Ureter (tissue), 1 donor: ENCODE measurements at places on chromosomes 13 and 19. TPM values are rescaled to one million over a fixed set of nuclear protein-coding genes. Genes with fewer than 3 reads are reported as not detected.
A peak's percentile ranks its signal among the peaks of the same experiment; 100 is the strongest.

The PNMA8B gene
- 1.1 TPM for total RNA-seq

The YJEFN3 gene
- 14.1 TPM for total RNA-seq

The ANKRD24 gene
- total RNA-seq, result 2.7 TPM

The VSTM1 gene
- total RNA-seq, result not detected

The SHD gene
- total RNA-seq, result not detected

The CD22 gene
- 4.2 TPM for total RNA-seq

The CEACAM7 gene
- 0.36 TPM for total RNA-seq

The HSD17B14 gene
- 24.4 TPM for total RNA-seq

The HPN gene
- total RNA-seq, result 0.73 TPM

The CFD gene
- total RNA-seq, result 139 TPM

The TMEM91 gene
- 12.2 TPM for total RNA-seq

The ATP4A gene
- not detected for total RNA-seq

The RASGRP4 gene
- 1.7 TPM for total RNA-seq

The GRIK5 gene
- total RNA-seq, result 6.9 TPM

- no peak for DNase-seq
These were observed 4.9 kb downstream of the SULT2B1 start for GRCh38 chr19:48556825-48557224.

DNA sequence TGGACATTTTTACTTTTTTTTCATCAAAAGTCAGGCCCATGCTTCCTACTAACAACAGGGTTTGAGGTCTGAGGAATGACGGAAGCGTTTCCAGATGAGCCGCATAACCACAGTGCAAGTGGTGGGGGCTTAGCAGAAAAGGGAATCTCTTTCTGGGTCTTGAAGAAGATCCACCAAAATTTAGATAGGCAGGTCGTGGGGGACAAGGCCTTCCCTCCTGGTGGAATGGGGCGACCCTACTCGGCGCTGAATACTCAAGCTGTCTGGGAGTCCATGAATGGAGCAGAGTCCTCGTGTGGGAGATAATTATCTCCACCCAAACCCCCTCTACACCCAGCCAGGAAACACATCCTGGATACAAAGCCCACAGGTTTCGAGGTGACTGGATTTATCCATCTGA is 36.9 kb downstream of the CARS2 start:
- no peak for DNase-seq

- no peak for DNase-seq
These were observed 40.8 kb downstream of the GGACT start for GRCh38 chr13:100547791-100548201.

DNA sequence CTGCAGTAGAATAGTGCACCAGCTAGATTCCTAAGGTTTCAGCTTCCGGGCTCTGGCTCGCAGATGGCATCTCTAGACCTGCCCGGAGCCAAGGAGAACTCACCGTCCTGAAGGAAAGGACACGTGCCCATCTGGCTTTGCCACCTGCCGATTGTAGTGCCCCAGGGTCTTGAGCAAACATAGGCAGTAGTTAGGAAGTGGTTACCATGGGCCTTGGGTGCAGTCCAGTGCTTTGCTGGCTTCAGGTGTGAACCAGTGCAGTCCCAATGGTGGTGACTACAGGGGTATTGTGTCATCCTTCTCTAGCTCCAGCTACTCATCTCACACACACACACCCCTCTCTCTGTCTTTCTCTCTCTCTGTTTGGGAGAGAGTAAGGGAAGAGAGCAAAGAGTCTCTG is 61.4 kb upstream of the TEX29 start:
- DNase-seq, result no peak

GRCh38 chr13:51234676-51235075 is 12.5 kb downstream of the FAM124A start:
- no peak for DNase-seq

- no peak for DNase-seq
These were observed 2723.9 kb downstream of the PCDH9 start for GRCh38 chr13:64506246-64506645.

GRCh38 chr13:112132619-112133018 is 65.7 kb downstream of the SOX1 start:
- peak; percentile 32 for DNase-seq

DNA sequence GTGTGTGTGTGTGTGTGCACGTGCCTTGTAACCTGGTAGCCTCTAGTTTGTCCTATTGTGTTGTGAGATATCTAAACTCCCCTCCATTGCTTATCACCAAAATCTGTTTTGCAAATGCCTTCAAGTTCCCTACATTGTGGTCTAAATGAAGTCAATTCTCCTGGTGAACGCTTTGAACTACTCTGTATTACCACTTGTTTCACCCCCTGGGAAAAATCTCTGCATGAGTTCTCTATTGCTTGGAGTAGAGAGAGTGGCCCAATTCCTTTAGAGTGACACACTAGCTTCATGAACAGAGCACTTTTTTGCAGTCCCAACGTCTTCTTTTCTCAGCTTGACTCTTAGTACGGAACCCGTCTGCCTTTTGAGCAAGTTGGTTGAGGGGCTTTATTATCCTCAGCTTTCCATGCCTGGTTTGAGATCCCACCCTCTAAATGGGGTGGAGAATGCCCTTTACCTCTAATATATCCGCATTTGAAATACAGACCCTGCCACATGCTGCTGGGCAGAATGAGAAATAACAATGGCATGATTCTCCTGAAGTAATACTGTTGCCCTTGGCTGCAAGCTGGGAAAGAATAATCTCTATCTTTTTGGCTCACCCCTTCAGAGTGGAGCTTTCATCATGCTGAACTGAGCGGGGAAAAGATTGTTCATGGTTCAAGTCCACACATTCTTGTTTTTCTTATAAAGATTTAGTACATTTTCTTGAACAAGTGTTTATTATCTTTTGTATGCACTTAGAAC is 2545.3 kb downstream of the PCDH9 start:
- DNase-seq, result no peak

DNA sequence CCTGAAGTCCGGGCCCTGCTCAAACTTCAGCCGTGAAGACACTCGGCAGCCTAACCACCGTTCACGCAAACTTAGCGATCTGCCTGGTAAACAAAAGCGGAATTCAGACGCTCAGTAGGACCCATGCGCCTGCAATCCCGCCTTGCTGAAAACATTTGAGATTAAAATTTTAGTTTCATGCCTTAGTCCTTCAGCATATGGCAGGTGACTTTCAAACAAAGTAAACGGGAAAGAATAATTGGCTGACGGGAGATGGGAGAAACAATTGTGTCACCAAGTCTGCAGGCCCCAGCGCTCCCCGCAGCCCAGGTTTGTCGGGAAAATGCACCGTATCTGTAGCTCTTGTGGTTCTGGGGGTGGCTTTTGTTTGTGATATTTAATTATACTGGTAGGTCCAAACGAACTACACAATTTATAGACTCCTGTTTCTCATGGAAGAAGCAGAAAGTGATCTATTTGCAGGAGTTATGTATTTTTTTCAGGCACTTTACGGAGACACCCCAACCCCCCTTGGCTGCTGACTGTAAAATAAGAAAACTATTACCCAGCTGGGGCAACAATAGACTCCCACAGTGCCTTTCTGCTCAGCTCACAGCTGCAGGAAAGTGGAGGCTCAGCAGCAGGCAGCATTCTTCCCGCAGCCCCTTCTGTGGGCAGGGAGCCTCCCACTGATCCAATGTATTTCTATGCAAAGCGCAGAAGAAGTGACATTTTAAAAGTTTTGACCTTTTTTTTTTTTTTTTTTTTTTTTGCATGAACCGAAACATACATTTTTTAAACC is 94.8 kb downstream of the SOX1 start:
- DNase-seq, result no peak

GRCh38 chr19:10333758-10334587 is 644 bp upstream of the RAVER1 start:
- DNase-seq, result no peak

DNA sequence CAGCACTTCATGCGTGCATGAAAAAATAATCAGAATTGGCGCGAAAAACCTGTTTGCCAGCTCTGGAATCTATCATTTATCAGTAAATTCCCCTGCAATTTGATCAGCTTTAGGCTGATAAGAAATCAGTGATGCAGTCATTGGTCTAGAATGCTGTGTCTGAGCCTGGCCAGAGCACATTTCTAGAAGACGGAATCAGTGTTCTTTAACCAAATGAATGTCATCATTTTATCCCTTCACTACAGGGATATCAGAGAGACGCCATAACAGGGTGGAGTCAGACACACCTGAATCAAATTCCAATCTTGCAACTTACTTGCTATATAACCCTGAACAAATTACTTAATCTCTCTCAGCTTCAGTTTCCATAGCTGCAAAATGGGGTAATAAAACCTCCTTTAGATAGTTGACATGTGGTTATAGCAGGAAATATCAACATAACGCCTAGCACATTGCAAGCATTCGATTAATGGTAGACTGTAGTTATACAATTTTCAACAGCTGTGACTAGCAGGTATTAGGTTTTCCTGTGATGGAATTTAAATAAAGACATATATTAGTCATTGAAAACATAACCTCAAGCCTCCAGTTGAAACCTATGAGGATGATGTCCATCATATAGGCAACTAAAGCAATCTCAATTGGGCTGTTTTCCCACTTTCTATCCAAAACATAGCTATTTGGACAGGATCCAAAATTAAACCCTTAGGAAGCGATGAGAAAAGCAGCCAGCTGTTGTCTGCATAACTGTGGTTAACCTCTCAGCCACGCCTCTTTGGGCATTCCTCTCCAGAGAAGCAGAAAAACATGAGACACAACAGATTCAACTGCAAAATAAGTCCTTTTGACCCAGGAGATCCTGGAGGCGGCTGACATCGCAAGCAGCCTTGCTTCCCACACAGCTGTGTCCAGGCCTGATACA is 51.6 kb upstream of the UBL3 start:
- DNase-seq, result no peak

DNA sequence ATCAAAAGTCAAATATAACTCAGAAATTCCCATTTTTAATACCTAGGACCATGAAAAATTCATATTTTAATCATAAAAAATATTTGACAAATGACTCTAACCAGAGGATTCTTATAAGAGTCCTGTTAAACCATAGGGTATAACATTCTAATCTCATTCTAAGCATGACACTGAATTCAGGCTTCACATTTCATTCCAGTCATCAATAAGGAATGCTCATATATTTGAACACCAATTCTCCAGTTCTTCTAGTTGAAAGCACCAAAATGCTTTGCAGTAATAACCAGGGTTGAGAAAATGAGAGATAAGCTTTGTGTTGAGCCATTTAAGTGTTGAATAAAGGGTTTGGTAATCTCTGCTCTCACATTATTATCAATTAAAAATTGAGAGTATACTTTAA is 147.5 kb downstream of the VWA8 start:
- DNase-seq, result no peak

DNA sequence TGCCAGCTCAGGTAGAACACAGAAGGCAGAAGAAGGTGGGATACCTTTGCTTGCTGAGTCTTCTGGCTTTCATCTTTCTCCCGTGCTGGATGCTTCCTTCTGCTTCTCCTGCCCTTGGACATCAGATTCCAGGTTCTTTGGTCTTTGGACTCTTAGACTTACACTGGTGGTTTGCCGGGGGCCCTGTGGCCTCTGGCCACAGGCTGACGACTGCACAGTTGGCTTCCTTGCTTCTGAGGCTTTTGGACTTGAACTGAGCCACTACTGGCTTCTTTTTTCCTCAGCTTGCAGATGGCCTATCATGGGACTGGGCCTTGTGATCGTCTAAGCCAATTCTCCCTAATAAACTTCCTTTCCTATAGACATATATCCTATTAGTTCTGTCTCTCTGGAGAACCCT is 19.8 kb upstream of the ZNF331 start:
- no peak for DNase-seq

DNA sequence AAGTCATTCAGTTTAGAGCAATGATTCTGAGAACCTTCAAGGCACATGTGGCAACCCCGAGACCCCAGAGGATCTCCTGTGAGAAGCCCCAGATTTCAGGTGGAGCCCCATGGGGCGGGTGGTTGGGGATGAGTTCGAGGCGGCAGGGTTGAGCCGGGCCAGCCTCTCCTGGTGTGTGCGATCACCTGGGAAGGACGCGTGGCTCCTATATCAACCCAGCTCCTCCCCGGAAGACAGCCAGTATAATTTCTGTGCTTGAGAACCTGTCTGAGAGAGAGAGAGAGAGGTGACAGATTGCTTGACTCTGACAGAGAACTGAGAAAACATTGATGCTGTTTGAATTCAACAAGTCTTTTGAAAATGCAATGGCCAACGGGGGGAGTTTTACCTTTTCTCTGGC is 89.0 kb downstream of the TEX29 start:
- no peak for DNase-seq

GRCh38 chr13:112450118-112450903 is 74.2 kb downstream of the SPACA7 start:
- no peak for DNase-seq

GRCh38 chr19:33203529-33203928 is 9.4 kb downstream of the LRP3 start:
- DNase-seq, result no peak

- DNase-seq, result no peak
These were observed 6.8 kb downstream of the ZNF134 start for GRCh38 chr19:57620673-57621348.

DNA sequence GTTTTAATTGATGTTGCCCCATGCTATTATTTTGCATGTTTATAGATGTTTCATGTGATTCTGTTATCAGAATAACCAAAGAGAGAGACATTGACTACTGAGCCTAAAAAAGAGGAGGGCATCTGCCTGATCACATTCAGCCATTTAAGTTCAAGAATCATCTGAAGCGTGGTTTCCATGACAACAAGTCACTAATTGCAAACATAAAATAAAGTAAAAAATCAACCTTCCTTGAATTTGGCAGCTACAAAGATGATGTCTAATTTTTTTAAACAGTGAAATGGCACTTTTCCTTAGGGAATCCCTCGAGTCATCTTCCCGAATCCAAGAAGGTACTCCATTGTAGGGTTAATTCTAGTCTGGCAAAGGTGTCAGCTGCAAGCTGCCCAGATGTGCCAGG is 884.2 kb downstream of the DIAPH3 start:
- DNase-seq, result no peak

GRCh38 chr19:48624067-48624594 is 4.8 kb downstream of the SPHK2 start:
- peak; percentile 98 for DNase-seq

DNA sequence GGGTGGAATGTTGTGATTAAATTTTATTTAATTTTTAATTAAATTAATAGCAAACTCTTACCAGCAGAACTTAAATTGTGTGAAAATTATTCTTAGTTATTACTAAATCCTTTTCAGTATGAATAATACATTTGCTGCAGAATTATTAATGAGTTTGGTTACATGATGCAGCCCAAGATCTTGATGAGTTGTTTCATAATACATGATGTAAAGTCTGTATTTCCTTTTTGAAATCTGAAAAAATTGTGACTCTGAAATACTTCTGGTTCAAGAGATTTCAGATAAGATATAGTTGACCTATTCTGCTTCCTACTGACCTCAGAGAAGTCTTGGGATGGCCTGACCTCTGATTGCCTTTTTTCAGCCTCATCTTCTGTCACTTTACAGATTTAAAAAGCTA is 11.1 kb downstream of the SAE1 start:
- DNase-seq, result no peak

GRCh38 chr19:46529622-46530451 is 34.2 kb upstream of the PNMA8B start:
- DNase-seq, result peak; percentile 76

GRCh38 chr19:35696835-35697234 is 7.5 kb upstream of the ZBTB32 start:
- no peak for DNase-seq
